Stimulated activated CD4-positive, alpha-beta T cell treated with anti-CD3 and anti-CD28 coated beads, Interleukin-2, amount 100 ng/mL, for 48 hours (primary cell): ENCODE measurements at places on chromosomes 2 and 18.
A peak's percentile ranks its signal among the peaks of the same experiment; 100 is the strongest.

GRCh38 chr18:13051159-13051558, 60.0 kb downstream of the CEP192 start:
- peak; percentile 18 for DNase-seq

- no peak for DNase-seq
Measured at GRCh38 chr2:82748653-82749052, 1710.4 kb downstream of the SUCLG1 start.

GRCh38 chr2:61636686-61637085, 98.5 kb upstream of the XPO1 start:
- no peak for DNase-seq

- DNase-seq = no peak
Measured at GRCh38 chr2:127951026-127951425, 65.3 kb upstream of the AMMECR1L start.

DNA sequence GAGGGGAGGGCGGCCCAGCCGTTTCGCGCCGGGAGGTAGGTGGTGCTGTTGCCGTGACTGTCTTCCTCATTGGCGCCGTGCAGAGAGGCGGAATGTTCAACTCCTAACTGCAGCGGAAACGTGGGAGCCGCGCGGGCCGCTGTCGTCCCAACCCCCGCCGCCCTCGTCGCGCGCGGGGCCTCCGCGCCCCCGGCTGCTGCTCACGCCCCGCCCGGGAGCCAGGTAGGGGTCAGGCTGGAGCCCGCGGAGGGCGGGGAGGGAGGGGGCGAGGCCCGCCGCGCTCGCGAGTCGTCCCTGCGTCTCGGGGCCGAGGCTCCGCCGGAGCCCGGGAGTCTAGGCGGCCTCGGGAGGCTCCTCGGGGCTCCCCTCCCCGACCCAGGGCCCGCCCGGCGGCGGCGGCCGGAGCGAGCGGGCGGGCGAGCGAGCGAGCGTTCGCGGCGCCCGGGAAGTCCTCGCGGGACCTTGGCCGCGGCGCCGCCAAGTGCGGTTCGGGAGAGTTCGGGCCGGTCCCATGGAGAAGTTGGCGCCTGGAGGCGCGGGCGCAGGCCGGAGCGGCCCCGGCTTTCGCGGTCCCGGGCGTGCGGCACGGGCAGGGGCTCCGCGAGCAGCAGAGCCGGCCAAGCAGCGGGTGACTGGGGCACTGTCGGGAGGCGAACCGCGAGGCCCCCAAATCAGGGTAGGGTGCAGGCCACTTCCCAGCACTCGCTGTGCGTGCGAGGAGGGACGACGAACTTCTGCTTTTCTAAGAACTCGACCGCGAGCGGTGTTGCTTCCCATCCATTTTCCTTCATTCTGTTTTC, at the start of gene MAP3K20:
Gene MAP3K20 (plus strand): TSS at position 66 of the 800 bp plus-strand sequence. CDS start 15,186 bp downstream, outside the sequence.
- peak; percentile 34 for DNase-seq

DNA sequence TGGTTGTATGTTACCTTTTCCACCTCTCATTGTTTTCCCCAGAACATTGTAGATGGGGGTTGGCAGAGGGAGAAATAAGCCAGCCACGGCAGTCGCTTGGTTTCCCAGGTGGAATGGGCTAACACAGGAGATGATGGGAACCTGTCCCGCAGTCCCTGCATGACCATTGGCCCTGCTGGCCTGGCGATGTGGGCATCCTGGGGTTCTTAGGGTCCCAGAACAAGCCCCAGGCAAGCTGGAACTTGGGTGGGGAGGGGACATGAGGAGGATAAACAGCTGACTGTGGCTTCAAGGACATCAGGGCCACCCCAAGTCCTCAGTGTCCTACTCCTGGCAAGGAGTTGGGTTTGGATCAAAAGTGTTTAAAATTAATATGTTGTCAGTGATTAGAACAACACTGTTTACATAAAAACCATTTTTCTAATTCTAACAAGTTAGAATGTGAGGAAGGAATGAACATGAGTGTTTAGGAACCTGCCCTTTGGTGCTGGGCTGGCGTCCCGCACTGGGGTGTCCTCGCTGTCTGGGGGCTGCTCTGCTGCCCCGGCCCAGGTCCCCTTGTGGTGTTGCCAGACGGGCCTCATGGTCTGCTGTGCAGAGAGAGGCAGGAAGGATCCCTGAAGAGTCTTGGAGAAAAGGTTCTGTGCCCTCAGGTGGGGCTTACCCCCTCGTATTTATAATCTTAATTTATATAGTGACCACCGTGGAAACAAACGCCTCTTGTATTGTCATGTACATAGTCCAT, 95.1 kb downstream of the USP40 start:
- DNase-seq = no peak

DNA sequence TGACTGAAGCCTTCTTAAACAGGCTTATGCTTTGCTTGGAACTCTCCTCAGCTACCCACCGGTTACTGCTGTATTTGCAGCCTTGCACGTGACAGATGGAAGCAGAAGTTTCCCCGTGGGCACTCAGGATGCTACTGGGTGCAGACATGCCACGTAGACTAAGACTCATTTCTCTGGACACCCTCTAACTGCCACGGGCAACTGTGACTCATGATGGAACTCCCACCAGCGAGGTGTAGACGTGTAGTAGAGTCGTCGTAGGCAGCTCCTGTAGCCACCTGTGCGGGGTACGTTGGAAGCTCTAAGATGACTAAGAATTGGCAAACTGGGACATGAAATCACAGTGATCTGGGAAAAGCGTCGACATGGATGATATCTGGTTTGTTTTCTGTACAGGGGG, 27.5 kb downstream of the TSHZ1 start:
- DNase-seq = no peak

- DNase-seq = no peak
Measured at GRCh38 chr2:235868645-235869044, 299.5 kb downstream of the GBX2 start.

DNA sequence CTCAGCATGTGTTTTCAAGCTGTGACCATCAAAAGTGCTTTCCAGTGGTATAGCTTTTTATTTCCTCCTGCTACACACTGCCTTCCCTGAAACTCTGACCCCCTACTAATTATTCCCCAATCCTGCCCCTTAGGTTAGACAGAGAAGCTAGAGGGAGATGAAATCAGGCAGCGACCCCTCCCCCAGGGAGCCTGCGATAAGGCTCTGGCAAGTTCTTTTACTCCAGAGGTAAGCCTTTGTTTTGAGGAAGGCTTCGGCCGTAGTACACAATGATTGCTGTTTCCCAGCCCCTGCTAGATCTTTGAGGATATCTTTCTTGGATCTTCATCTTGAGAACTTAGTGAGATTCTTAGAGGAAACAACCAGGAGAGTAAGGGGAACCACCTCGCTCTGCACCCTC, 33.5 kb upstream of the NOL4 start:
- no peak for DNase-seq

GRCh38 chr2:83282841-83283240, 1176.2 kb downstream of the SUCLG1 start:
- DNase-seq = no peak

DNA sequence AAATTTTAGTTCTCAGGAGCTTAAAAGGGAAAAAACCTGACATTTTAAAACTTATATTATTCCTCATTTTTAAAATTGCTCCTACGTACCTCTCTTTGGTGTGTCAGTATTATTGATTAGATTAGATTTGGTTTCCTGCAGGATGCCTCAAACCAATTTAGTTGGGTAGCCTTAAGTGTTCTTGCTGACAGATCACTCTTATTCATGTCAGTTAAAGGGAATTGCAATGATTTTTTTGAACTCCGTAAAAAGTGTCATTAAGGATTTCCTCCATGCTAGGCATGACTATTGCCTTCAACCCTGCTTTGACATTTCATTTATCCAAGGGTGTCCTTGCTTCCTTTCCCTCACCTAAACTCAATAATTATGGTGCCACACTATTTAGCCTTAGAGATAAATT, 149.0 kb upstream of the CDH7 start:
- DNase-seq = no peak

DNA sequence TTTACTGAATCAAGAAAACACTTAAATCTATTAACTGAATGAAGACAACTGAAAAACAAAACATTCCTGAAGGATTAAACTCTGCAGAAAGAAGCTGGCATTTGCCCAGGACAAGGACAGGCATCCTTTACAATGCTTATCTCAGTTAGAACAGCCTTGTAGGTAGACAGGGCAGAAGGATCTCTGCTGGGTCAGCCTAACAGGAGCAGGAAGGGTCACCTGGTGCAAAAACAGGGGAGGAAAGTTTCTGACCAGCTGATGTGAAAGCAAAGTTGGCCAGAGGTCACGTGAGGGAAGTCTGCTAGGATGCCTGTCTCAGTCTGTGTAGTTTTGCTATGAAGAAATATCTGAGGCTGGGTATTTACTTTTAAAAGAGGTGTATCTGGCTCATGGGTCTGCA, 348.6 kb downstream of the ANAPC1 start:
- DNase-seq = no peak

DNA sequence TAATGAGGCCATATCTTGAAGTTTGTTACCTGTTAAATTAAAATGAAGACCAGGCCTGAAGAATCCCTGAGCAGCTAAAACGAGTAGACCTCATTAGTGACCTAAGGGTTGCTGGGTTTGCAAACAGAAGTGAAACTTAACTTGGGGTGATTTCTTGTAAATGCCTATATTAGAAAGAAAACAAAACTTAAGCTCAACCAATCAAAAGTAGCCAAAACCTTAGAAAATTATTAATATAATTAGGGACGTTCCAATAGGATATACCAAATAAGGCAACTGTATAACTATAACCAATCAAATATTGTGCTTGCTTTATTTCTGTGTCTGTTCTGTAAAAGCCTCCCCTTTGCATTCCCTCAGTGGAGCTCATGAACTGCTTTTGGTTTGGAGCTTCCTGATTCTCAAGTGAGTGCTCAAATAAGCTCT, 137.9 kb upstream of the VRK2 start:
- DNase-seq = no peak

DNA sequence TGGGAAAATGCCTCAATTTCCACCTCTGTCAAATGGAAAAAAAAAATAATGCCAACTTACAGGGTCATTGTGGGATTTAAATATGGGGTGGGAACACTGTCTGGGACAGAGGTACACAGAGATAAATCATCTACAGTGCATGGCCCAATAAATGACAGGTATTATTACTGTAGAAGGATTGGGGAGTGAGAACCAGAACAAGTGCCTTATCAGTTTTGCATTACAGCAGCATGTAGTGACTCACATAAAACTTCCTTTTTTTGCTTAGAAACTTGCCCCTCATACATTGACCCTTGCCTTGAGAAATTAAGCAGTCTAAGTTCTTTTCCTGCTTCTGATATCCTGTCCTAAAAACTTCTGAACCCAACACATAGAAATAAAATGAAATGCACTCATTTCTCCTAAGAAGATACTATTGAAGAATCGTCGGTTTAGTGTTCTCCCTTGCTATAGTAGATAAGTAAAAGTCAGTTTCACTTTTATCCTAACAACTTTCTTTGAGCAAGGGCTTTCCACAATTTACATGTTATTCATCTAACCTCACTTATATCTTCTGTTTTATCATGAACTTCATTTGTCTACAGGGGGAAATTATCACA, 121.0 kb upstream of the HAAO start:
- DNase-seq = no peak
